ENCODE measurements at places on chromosomes 6 and 20.

GRCh38 chr6:54018722-54019121 is 92.5 kb upstream of the MLIP start:
- DNase-seq: no peak

- no peak for DNase-seq
Measured at GRCh38 chr6:136956590-136957544, 34.8 kb downstream of the SLC35D3 start.

DNA sequence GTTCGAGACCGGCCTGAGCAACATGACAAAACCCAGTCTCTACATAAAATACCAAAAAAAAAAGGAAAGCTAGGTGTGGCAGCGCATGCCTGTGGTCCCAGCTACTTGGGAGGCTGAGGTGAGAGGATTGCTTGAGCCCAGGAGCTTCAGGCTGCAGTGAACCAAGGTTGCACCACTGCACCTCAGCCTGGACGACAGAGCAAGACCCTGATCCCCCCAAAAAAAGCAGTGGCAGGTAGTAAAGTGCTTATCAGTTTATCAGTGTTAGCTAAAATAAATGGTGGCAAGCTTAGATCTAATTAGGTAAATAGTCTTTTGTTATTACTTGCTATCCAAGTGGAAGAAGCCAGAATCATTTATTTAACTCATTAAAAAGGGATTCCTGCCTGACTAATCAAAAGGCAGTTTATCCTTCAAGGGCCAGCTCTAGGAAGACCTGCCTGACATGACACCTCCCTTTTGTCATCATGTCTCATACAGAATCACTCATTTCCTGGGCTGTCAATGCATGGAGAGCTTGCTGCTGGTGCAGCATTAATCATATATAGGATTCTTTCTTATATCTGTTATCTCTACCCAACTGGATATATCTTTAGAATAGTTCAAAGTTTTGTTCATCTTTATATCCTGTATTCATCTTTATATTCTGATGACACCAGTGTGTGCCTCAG is 9.6 kb downstream of the DSTN start:
- DNase-seq: no peak

DNA sequence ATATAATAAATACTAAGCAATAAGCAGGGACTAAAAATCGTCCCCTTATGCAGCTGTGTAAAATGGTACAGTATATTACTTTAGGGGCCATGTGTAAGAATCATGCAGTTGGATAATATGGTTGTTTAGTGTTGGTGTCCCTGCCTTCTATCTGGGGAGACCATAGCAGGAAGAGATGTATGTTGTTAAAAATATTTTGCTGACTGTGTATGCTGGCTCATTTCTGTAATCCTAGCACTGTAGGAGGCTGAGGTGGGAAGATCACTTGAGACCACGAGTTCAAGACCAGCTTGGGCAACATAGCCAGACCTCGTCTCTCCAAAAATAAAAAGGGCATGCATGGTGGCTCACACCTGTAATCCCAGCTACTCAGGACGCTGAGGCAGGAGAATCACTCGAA is 5.6 kb downstream of the PANK2 start:
- no peak for DNase-seq

DNA sequence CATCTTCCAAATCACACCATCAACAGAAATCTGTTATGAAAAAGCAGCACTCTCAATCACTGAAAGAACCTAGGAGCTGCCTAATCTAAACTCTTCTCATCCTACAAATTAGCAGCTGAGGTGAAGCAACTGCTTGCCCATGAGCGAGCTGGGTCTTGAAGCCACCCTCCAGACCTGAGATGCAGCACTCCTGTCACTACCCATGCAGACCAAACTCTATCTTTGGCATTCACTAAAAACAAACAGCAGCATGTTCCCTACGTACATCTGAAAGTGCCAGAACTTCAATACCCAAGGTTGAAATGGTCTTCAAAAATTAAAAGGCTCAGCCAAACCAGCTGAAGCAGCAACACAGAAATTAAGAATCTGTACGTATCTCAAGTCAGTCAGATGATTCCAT is 14.3 kb downstream of the ADNP start:
- no peak for DNase-seq

DNA sequence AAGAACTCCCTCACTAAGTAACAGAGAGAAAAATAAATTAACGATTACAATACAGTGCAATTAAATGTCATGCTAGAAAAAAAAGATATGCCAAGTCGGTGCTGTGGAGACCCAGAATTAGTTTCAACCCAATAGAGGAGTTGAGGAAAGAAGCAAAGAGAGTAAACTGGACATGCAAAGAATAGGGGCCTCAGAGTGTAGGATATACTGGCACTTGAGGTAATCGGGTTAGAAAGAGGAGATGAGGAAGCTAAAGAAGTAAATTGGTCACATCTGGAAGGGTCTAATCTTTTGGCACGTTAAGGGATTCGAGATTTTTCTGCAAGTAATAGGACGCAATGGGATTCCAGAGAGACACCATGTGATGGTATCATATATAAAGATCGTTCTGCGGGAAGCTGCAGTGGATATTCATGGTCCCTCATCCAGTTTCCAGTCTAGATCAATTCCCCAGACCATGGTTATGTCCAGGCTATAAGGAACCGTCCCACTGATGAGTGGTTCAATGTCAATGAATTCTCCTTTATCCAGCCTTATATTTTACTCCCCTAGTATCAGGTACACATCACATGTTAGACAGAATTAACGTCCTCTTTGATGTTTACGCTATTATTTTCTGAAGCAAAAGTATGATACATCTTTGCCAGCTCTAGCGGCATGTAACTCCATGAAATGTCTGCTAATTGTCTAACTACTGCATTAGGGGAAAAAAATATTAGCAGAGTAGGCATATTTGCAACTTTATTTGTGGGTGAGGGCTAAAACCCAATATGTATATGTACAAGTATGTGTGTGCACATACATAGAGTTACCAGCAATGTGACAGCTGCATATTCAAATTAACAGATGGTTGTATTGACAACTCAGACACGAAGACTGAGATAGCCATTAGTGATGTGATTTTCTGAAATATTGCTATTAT is 1.1 kb upstream of the TBC1D32 start:
- DNase-seq: no peak

- no peak for DNase-seq
Measured at GRCh38 chr6:146581968-146582367, 16.8 kb upstream of the ADGB start.

- no peak for DNase-seq
Measured at GRCh38 chr6:31723980-31724691, 963 bp downstream of the MPIG6B start.

DNA sequence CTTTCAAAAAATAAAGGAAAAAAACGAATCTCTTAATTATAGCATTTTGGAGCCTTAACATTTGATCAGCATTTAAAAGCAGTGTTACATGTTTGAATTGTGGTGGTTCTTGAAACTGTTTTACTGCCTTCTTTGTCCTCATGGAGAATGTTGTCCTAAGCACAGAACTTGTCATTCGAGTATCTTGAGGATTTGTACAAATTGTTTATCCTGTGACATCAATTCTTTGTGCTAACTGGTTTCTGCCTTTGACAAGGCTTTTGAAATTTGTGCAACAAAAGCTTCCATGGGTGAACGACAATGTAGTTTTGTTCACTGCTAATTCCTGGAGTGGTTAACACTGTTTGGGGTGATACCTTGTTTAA is 130.8 kb downstream of the SCAF8 start:
- DNase-seq: no peak

DNA sequence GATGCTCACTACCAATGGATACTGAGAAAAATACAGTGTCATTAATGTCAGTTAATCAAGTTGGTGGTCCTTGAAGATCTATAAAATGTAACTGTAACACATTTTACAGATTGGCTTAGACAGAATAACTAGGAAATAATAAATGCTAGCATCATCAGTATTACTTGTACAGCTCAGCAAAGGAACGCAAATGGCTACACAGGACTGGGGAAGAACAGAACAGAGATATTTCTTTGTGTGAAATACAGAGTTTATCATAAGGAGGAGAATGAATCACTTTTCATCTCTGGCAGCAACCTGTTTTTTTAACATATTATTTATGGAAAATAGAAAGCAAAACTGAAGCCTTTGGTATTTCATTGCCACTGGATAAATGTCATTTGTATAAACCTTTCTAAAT is 8.2 kb upstream of the QKI start:
- no peak for DNase-seq

- DNase-seq: no peak
Measured at GRCh38 chr6:92701425-92702096, 717.8 kb downstream of the EPHA7 start.

GRCh38 chr6:39935241-39935640 is 979 bp upstream of the MOCS1 start:
- no peak for DNase-seq

GRCh38 chr20:50380697-50381040 is 129.5 kb upstream of the PTPN1 start:
- DNase-seq: no peak

GRCh38 chr20:42150230-42150629 is 532.1 kb upstream of the CHD6 start:
- no peak for DNase-seq

- DNase-seq: no peak
Measured at GRCh38 chr6:153096031-153096430, 35.1 kb downstream of the RGS17 start.

DNA sequence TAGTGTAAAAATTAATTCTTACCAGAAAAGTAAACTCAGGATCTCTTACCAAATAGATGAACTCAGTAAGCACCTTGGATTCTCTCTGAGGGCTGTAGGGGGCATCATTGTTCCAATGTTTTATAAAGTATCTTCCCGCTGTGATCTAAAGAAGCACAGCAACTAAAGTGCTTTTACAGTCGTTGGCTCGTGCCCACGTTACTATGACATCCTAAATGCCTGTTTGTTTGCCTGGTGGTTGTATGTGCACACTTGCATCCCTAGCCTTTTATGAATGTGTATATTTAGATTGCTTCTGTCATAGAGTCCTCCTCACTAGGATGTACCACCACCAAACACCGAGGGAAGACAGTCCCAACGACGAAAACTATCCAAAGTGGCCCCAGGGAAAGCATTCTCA is 34.5 kb downstream of the SLX4IP start:
- DNase-seq: peak; percentile 56

GRCh38 chr20:1375515-1375914 is 17.3 kb downstream of the FKBP1A start:
- DNase-seq: no peak

Data from head of caudate nucleus (tissue), 42 donors.